ENCODE measurements at places on chromosomes 7 and 10.

- DNase-seq = no peak
Observed at GRCh38 chr10:118802126-118802793, 47.5 kb upstream of the CACUL1 start.

- DNase-seq = peak; percentile 93
Observed at GRCh38 chr7:29285444-29285793, 90.8 kb downstream of the CHN2 start.

DNA sequence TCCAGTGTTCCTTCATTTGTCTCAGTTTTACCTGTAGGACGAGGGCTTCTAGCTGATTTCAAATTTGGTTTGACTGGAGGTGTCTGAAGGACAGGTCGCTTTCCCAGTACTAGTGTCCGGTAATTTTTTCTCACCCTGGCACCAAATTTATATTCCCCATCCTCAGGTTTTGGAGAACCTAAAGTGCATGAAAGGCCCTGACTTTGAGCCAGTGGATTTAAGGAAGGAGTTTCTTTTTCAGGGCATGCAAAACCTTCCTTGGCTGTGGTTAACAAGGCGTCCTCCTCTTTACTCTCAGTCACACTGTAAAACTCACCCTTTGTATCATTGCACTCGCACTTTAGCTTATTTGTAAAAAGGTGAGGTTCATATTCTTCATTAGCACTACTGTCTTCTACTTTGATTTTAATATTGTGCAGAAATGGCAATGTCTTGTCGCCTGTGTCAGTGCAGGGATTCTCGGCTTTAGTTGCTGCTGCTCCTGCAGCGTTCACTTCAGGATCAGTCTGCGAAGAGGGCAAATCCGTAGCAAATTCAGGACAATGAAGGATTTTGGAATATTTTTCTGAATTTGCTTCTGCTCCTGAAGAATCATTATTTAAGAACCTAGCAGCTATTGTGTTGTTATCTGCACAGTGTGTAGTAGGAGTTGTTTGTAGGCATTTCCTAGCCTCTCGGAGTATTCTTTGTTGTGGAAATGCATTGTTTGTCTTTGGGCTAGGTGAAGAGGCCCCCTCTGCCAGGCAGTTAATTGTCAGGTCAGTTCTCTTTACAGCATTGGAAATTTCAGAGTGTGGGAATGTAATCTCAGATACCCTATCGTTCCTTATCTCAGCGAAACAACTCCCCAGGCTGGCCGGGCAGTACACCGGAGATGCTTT is 9.9 kb downstream of the SKIDA1 start:
- no peak for DNase-seq

DNA sequence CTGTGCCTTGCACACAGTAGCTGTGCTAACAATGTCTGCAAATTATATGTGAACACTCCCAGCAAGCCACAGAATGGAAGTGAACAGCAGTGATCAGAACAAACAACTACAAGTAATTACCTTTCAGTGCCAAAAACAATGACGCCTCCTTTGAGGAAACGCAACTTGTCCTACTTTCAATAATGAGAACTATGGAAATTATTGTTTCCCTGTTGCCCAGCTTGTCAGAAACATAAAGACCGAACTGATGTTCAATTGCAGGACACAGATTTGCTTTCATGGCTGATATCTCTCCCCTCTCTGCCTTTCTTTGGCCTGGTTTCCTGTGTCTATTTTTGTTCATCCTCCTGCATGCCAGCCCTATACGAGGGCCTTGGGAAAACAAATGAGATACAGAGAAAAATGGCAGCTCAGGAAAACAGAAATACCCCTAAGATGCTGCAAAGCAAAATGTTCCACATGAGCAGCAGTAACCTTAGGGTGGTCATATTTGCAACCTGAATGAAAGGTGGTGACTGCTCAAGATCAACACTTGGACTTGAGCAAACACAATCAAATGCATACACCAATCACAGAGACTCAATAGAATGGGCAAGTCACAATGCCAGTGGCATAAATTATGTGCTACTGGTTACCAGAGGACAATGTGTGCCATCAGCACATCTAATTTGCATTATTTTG is 26.8 kb downstream of the COBL start:
- no peak for DNase-seq

GRCh38 chr7:9869566-9869965 is 1104.1 kb upstream of the PHF14 start:
- DNase-seq = no peak

- no peak for DNase-seq
Observed at GRCh38 chr10:125093199-125093973, 67.0 kb downstream of the CTBP2 start.

DNA sequence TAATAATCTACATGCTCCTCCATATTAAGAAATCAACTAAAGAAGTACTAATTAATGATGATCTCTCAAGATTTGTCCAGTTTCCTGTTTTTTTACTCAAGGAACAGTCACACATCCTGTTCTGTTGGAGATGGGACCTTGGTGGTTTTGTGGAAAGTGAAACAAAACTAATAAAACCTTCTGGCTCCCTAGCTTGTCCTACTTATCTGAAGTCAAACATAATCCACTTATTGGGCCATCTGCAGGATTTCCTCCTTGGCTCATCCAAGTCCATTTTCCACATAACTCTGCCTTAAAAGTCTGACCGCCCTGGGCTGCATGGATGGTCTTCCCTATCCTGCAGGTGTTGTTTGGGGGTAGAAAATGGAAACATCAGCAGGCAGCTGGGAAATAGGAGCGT is 39.4 kb upstream of the TARP start:
- no peak for DNase-seq

DNA sequence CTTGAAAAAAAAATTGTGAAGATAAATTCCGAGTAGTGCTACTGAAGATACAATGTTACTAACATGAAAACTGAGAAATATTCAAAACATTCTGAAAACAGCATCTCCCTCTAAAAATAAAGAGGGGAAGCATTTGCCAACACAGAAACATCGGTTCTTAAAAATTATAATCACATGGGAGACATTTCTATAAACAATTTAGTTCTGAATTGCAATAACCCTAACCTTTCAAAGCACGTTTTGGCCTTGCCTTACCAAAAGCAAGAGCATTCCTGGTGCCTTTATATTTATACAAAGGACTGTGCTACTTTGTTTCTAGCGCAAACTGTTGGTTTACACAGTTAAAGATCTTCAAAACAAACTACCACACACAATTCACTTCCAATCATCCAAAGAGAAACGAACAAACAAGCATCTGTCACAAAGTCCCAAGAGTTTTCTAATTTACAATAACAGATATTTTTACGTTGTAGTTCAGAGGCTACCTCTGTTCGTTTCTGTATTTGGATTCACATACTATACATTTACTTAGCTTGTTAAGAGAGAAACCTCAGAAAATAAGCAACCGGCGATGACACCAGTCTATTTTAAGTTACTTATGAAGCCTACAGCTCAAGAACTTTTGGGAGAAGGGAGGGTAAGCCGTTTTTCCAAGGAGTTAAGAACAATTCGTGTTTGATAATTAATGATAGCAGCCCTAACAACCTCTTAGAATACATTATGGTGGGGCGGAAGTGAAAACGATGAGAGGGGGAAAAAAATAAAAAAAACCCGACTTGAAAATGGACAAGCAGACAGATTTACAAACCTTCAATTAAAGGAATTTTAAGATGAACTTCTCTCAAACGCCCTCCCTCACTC is 1.3 kb downstream of the ABI1 start:
- DNase-seq = no peak

Measured in fibroblast of skin of left quadriceps (primary cell).